GF-D8 (cell line): ENCODE measurements at places on chromosomes 12 and 14.

DNA sequence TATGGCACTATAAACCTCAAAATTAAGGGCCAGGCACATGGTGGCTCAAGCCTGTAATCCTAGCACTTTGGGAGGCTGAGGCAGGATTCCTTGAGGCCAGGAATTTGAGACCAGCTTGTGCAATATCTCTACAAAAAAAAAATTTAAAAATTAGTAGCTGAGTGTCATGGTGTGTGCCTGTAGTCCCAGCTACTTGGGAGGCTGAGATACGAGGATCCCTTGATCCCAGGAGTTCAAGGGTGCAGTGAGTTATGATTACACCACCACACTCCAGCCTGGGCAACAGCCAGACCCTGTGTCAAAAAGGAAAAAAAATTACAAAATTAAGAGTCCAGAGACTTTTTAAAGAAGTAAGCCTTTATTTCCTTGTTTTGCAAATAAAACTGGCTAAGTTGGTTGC is 1.8 kb upstream of the GCN1 start:
- DNase-seq, result no peak

DNA sequence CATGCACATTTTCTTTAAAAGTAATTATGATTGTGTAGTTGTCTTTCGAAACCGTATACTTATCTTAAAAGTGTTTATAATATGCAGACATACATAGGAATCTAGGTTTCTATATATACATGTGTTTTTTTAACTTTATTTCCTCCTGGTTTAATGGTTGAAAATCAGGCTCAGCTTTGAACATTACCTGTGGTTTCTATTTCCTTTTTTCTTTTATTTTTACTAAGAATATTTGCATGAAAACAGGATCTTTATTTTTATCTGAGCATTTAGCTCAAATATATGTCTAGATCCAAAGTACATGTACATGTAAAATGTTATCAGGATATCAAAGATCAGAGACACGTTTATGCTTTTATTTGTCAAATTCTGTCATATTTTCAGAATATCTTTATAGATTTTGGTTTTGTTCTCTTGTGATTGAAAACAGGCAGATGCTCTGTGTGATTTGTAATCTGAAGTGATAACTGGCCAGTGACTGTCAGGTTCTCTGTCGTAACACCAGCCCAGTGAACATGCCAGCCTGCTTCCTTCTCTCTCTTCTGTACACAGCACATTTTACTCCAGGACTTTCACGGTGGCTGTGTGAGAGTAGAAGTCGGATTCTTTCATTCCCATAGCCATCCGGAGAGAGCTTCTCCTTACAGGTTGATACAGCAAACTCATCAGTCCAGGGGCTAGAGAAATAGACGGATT is 13.7 kb downstream of the TCTN1 start:
- DNase-seq, result no peak

DNA sequence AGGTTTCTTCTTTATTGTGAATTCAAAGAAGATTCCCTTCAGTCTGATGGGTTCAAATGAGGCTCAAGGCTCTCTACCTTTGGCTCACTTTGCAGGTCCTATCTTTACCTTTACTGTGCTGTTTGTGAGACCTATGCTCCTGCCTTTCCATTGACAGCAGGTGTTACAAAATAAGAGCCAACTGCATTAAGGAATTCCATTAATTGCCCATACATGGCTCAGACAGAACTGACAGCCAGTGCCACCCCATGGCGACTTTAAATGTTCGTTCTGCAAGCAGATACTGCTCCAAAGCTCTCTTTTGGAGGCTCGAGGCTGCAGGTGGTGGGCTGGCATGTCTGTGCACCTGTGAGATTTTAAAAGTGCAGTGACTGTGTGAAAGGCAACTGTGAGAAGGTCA is 44.7 kb downstream of the RBM19 start:
- no peak for DNase-seq

GRCh38 chr14:31884776-31885379 is 192.2 kb upstream of the ARHGAP5 start:
- no peak for DNase-seq

GRCh38 chr12:30691122-30691879 is 4.4 kb downstream of the IPO8 start:
- no peak for DNase-seq

DNA sequence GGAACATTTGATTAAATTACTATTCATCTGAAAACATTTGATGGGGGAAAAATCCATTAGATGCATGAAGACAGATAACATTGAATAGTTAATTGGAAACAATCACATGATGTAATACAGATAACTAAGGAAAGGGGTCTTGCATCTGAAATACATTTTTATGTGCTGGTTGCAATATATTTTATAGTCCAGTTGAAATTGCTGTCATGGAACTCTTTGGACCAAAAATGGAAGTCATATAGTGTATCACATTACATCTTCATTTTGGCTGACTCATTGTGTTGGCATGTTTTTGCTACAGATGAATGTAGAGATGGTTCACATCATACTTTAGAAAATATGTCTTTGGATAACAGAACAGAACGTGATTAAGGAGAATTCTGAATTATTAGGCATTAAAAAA is 43.0 kb upstream of the GNPNAT1 start:
- DNase-seq, result no peak

DNA sequence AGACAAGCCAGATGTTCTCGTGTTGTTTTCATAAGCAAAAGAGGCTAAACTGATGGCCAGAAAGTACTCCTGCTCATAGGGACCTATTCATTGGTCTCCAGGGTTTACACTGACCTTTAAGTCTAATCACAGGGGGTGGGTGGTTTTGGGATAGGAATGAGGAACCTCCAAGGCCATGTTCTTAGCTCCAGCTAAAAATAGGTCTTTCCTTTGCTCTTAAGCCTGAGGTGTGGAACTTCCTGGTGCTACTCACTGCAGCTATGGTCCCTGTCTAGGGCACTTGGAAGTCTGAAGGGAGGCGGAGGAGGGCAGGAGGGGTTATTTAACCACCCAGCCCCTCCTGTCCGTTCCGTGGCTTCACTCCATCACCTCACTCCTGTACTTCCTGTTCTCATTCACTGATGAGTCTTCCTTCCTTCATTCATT is 18.6 kb downstream of the GPRC5A start:
- no peak for DNase-seq

DNA sequence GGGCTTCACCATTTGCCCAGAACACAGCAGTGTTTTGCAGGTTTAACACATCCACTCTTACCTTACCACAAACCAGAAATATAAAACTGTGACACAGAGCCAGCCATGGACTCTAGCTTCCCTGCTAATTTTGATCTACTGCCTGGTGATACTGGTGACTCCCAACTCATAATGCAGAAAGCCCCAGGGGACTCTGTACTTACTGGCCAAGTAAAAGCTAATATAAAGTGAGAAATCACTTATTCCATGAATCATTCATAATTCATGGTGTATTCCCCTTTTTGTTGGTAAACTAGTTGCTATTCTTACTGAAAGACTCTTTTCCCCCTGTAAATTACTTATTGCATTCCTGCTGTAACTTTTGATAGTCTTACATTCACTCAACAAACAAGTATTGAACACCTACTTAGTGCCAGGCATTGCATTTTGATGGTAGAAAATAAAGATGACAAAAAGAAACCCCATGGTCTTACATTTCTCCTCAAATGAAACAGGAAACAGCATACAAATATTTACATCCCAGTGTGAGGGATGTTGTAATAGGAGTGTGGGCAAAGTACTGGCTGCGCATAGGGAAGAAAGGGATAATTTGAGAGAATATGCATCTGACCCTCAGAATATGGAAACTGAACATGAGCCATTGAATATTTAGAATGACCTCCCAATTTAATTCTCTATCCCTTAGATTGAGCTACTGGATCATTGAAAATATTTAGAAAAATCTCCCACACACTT is 279.6 kb downstream of the PDZRN4 start:
- no peak for DNase-seq

DNA sequence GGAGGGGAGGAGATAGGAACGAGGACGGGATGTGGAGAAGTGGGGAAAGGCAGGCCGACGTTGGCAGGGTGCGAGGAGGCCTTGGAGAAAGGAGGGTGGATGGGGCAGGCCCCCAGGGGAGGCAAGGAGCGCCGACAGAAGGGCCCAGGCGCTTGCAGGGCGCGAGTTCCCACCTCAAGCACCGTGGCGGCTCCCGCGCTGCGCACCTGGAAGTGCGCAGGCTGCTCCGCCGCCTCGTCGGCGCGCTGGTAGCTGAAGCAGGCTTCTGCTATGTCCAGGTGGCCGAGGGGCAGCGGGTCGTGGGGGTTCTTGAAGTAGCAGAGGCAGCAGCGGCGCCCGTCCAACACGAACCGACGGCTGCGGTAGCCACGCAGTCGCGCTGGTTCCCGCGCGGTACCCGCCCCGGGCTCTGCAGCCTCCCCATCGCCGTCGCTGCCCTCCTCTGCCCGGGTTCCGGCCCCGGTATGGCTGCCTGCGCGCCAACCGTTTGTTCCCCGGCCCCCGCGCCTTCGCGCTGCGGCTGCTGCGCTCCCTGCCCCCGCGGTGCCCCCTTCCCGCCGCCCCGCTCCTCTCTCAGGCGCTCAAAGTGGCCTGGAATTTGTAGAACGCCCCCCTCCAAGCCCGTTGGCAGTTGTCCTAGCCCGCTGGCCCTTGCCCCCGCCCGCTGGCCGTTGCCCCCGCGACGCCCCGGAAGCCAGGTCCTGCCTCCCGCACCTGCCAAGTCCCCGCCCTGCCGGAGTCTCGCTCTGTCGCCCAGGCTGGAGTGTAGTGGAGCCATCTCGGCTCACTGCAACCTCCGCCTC is 1.1 kb upstream of the ACTR6 start:
- DNase-seq, result peak; percentile 27

DNA sequence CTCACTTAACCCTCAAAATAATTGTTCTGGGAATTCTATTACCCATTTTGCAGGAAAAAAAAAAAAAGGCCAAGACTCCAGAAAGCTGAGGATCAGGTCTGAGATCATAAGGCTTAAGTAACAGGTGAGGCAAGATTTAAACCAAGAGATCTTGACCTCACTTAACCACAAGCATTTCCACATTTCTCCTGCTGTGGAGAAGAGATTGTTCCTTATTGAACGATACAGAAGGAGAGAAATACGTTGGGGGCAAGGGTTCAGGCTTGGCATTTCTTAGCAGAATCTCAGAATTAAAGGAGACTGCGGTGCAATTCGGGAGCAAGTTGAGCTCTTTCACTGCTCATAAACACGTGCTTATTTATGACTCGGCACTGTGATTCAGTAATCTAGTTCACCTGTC is 885.3 kb upstream of the TMEM132C start:
- no peak for DNase-seq

GRCh38 chr12:65465766-65466547 is 187.5 kb downstream of the MSRB3 start:
- no peak for DNase-seq

DNA sequence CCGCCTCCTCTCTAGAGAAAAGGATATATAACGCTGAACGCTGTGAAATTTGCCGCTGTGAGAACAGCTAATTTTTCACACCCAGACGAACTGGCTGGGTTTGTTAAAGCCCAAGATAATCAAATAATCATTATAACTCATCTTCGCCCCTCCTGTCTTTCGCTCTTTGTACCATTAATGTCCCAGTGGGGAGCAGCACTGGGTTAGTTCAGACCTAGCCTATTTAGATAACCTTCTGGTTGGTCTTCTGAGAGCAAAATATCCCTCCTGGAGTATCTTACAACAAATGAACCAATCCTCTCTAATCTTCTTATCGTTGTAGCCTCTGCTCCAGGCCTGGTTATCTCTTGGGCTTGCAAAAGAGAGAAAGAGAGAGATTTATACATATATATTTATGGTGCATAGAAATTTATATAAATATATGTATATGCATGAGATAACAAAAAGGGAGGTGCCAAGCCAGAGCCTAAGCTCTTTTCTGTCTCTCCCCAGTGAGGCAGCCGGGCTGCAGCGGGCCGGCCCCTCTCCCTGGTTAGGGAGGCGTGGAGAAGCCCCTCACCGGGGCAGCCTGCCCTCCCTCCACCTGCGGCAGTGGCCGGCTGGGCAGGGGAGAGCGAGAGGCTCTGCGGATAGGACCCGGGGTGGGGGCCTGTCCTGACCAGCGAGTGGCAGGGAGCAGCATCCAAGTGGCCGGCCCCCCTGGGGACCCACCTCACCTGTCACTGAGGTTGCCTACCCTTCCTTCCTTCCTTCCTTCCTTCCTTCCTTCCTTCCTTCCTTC is 202.0 kb upstream of the LHX5 start:
- no peak for DNase-seq

DNA sequence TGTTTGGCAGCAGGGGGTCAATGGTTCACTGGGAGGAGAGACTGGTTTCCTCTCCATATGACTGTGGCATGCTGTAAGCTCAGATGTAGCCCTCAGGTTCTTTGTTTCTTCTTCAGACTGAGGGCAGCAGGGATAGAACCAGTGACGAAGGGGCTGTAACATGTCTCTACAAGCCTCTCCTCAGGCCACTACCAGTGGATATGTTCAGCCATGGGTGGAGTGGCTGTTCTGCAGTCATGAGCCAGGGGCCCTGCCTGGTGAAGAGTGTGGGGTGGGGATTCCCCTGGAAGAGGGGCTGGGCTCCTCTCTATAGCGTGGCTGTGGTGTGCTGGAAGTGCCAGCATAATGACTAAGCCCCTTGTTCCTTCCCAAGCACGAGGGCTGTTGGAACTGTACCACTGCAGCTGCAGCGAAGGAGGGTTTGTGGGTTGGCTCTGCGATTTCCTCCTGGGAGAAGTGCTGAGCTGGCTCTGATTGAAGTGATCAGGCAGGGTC is 55.8 kb downstream of the CMAS start:
- DNase-seq, result no peak

- DNase-seq, result no peak
These were observed 65.9 kb upstream of the AMN1 start for GRCh38 chr12:31794745-31795144.

DNA sequence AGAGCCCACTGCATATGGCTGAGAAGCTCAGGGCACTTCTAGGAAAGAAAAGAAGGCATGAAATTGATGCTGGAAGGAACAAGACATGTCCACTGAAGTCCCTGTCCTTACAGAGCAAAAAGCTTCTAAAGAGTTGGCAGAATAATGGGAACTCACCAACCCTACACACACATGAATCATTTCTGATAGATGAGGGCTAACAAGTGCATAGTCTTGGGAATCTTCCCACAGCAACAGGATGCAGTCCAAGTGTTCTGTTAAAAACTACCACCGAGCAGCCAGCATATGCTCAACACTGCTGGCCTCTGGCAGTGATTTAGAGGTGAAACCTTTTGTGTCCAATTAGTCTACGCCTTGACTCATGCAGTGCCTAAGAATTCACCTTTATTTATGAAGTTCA is 44.8 kb downstream of the RHOJ start:
- DNase-seq, result no peak

- DNase-seq, result no peak
These were observed 93.7 kb upstream of the USP15 start for GRCh38 chr12:62166525-62166924.

GRCh38 chr12:132432721-132433577 is 57.0 kb upstream of the FBRSL1 start:
- DNase-seq, result no peak

DNA sequence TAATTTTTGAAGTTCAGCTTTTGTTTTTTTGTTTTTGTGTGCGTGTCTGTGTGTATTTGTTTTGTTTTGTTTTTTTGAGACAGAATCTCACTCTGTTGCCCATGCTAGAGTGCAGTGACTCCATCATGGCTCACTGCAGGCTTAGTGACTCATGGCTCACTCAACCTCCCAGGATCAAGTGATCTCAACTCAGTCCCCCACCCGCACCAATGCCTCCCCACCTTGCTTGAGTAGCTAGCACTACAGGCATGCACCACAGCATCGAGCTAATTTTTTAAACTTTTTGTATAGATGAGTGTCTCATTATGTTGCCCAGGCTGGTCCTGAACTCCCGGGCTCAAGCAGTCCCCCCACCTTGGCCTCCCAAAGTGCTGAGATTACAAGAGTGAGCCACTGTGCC is 981.4 kb downstream of the BCL11B start:
- no peak for DNase-seq
